ENCODE measurements at places on chromosomes 16 and 17.

DNA sequence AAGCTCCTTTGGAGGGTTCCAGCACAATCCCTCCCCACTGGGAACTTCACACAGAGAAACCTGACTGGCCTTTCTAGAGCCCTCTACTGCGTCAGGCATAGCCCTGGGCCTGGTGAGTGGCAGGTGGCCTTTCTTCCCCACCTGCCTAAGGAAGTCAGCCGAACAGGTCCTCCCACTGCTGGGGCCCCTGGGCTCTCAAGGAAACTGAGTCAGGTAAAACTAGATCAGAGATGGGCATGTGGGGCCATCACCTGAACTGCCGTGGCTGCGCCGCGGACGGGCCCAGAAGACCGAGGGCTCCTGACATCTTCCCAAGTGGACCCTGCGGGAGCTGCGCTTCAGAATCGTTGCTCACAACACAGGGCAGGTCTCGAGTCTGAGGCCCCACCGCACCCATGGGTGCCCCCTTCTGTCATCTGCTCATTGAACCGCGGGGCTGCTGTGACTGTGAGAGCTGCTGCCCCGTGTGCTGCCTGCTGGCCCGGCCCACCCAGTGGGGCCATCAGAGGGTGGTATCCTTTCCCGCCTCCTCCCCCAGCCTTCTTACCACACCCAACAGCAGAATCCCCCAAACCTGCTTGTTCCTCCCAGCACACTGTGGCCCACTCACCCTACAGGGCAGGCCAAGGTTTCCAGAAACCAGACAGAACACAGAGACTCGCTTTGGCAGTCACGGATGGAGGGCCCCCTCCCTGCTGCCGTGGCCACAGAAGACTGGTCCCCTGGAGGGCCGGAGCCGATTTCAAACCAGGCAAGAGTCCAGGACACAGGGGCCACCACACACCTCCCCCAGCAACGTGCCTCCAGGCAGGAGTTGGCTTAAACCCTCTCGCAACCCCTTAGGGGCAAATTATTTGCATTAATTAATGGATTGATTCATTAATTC lies 81.1 kb downstream of the TBC1D16 start:
- DNase-seq = no peak

DNA sequence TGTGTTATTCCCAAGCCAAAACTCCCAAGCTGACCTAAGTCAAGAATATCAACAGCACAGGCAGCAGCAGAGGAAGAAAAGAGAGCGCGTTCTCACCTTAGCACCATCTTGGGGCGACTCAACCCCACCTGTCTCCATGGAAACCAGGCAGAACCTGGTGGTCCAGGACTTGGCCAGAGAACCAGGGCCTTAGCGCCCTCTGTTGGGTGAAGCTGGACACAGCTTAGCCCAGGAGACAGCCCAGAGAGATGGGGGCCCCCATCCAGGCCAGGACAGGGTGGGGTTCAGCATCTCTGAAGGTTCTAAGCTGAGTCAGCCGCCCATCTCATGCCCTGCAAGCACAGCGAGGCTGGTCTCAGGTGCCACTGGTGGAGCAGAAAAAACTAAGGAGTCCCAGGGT lies 60.1 kb upstream of the TMEM132E start:
- DNase-seq = peak; percentile 38

- DNase-seq = no peak
Observed at GRCh38 chr16:87086156-87086555, 231.0 kb downstream of the C16orf95 start.

DNA sequence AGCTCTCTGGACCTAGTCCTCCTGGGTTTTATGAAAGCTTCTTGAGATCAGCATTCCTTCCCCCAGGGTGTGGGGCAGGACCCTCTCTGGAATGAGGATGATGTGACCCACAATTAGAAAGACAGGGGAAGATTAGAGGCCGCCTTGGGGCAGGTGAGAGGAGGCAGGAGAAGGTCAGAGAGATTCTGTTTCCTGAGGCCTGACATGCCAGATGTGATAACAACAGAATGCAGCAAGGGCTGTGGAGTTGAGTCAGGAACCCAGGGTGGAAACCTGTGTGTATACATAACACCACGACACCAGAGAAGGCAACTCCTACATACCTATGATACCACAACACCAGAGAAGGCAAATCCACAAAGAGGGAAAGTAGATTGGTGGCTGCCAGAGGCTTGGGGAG lies 5.4 kb upstream of the SLC5A10 start:
- DNase-seq = no peak

DNA sequence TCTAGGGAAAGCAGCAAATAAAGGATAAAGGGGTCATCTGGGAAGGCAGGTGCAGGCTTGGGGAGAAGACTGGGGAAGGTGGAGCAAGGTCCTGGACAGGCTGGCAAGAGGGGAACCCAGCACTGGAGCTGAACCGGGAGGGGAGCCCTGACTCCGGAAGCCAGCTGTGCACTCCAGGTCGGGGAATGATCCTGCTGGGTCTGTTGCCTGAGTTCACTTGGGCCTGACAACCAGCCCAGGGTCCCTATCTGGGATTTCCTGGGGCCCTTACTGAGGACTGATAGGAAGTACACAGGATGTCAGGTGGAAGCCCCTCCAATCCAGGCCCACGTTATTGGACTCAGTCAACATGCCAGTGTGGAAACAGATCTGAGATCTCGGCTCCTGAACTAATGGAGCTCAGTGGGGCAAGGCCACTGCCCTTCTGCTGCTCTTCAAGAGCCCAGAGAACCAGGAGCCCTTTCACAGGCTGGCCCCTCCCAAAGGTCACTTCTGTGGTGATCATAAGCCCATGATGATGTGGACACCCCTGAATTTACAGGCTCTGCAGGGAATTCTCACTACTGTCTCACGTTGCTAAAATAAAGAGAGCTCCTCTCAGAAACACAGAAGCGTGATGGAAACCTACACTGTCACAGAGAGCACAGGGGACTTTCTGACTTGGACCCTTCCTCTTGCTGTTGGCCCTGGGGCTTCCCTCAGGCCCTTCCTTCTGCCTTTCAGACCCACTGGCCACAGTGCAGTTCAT lies 19.9 kb upstream of the PITPNM3 start:
- DNase-seq = peak; percentile 14

DNA sequence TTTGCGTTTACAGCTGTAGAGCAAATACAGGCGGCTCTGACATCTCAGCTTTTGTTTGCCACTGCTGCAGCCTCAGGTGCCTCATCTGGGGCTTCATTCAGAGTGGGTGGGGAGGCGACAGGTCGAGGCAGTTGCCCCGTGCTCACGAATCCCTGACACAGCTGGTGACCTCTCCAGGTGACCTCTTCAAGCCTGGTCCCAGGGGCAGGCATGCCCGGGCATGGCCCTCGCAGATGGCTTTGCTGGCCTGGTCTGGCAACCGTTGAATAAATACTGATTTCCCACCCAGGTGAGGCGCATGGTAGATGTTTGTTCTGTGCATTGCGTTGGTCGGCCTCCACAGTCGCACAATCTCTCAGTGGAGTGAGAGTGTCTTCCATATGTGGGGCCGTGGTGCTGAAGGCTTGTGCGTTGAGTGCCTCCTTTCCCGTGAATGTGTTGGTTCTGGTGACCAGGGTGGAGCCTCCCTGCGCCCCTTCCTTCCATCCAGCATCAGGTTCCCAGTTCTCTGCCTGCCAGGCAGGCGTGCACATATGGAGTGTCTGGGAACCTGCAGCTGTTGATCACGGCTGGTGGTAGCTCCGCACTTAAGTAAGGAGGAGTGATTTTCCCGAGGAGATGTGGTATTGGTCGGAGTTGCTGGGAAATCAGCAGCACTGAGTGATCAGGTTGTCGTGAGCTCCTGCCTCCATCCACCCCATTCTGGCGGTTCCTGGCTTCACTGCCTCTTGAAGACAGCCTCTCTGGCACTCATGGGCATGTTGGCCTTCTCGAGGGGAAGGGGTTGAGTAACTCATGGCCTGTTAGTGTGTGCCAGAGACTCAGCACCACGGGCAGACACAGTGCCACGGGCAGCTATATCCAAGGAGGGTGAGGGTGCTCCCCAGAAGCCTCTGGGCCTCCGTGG lies 149.7 kb downstream of the RPTOR start:
- no peak for DNase-seq

DNA sequence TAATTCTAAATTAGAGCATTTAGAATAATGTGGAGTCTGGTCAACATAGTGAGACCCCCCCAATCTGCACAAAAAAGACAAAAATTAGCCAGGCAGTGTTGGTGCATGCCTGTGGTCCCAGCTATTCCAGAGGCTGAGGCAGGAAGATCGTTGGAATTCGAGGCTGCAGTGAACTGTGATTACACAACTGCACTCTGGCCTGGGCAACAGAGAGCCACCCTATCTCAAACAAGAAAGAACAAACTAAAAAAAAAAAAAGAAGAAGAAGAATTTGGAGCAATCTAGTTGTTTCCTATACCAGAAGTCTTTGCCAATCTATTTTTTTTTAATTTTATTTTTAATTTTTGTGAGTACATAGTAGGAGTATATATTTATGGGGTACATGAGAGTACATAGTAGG lies 6.0 kb downstream of the CETP start:
- DNase-seq = no peak

DNA sequence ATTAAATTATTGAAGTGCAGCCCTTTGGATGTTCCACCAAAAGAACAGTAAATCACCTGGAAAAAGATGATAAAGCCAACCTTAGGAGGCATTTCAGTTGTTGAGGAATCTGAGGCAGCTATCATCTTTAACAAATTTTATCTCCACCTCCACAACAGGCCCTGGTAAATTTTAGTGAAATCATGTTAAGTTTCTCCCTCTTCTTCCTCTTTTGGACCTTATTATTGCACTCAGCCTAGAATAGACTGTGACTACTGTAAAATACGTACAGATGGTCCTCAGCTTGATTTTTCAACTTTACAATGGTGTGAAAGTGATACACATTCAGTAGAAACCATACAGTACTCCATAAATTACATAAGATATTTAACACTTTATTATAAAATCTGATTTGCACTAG lies 90.3 kb downstream of the USP32 start:
- no peak for DNase-seq

DNA sequence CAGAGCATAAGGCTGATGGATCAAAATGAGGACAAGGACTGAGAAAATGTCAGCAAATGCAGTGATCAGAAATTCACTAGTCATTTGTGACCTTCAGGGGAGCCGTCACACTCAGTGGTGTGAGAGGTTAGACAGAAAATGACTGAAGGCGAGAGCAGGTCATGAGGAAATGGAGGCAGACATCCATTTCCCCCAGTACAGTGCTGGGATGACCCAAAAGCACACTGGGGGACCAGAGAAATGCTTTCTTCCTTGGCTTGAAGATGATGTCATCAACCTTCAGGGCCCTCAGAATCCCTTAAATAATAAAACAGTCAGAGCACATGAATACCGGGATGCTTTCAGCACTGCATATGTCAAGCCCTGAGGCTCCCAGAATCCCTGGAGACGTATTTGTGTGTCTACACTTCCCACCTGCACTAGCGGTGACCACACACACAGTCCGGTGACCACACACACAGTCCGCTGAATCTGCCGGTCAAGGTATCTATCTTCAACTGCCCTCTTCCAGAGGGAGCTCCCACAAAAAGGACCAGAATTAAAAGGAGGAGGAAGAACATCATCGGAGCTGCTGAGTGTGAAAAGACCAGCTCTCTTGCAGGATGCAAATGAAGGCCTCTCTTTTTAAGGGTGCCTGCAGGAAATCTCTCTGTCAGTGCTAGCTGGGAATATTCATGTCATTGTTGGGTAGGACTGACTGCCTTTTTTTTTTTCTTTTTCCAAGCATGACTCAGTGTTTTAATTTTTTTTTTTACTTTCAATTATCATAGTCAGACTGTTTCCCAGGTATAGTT lies 8.2 kb downstream of the UBE2O start:
- DNase-seq = no peak

- DNase-seq = no peak
Observed at GRCh38 chr16:58306327-58306726, 11.5 kb upstream of the PRSS54 start.

DNA sequence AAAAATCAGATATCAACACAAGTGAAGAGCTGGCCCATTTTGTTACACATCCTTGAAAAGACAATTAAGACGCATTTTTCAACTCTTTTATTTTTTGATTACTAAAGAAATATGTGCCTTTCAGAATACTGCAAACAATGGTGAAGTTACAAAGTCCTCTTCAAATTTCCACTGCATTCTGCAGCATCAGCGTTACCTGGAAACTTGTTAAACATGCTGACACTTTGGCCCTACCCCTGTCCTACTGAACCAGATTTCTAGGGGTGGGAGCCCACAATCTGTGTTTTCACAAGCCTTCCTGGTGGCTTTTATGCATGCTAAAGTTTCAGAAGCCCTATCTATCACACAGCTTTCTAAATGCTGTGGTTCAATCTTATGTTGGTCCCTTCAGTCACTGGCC lies 4.5 kb upstream of the CCL14 start:
- DNase-seq = no peak

GRCh38 chr17:73936908-73937627 lies 266.4 kb upstream of the RPL38 start:
- no peak for DNase-seq

DNA sequence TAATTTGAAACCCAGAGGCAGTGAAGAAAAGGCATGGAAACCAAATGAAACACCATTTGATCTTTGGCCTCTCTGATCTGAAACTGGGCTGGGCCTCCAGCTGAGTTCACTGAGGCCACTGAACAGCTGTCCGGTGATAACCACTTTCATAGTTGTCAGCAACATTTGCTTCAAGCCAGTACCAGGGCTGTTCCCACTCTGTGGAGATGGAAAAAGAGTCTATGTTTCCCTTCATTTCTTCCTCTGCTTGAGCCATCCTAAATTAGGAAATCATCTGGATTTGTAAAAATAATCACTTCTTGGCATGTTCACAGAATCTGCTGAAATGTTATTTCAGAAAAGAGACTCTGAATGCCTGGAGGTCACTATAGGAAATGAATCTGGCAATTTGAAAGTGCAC lies 119.3 kb downstream of the STX8 start:
- peak; percentile 37 for DNase-seq

- no peak for DNase-seq
Observed at GRCh38 chr16:89011909-89012621, 35.1 kb upstream of the CBFA2T3 start.

- no peak for DNase-seq
Observed at GRCh38 chr16:87066133-87067002, 250.8 kb downstream of the C16orf95 start.
